ENCODE measurements at places on chromosomes 2 and 18.

- DNase-seq, result no peak
Measured at GRCh38 chr2:69524799-69525198, 87.6 kb upstream of the NFU1 start.

- no peak for DNase-seq
Measured at GRCh38 chr18:73270920-73271634, 403.3 kb upstream of the NETO1 start.

GRCh38 chr2:10497797-10498251, 49.7 kb upstream of the ODC1 start:
- DNase-seq, result peak; percentile 94

- no peak for DNase-seq
Measured at GRCh38 chr2:112143150-112143549, 5.0 kb downstream of the FBLN7 start.

DNA sequence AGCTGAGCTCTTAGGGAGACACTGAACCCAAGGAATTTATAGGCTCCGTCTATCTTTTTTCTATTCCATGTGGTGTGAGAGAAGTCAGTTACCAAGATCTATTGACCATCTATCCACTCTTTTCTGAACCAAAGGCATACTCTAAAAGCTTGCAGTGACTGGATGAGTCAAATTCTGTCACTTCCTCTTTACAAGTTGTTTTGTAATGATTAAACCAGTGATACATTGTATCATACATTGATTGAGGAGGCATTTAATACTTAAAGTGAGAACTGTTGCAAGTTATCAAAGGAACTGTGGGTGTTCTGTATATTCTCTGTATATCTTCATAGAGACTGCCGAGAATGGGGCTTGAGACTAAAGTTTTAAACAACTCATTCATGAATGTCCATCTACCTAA, 188.8 kb downstream of the CAMKMT start:
- DNase-seq, result no peak

DNA sequence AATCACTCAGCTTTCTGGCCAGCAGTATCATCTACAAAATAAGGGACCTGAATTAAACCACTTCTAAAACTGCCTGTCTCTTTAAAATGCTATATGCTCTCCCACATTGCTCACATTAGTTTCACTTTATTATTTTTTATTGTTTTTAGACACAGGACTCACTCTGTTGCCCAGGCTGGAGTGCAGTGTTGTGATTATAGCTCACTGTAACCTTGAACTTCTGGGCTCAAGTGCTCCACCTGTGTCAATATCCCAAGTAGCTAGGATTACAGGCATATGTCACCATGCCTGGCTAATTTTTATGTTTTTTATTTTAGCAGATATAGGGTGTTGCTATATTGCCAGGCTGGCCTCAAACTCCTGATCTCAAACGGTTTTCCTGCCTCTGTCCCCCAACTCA, 591.3 kb upstream of the ZNF804A start:
- DNase-seq, result no peak

GRCh38 chr2:201532686-201533304, 81.3 kb downstream of the STRADB start:
- peak; percentile 26 for DNase-seq

- DNase-seq, result peak; percentile 27
Measured at GRCh38 chr2:189412330-189412953, 28.8 kb upstream of the WDR75 start.

GRCh38 chr2:46387292-46387691, 90.1 kb downstream of the EPAS1 start:
- DNase-seq, result no peak

GRCh38 chr2:71494523-71495155, 41.3 kb downstream of the DYSF start:
- no peak for DNase-seq

- no peak for DNase-seq
Measured at GRCh38 chr2:20362701-20363435, 12.2 kb upstream of the PUM2 start.

GRCh38 chr2:225512876-225513540, 113.5 kb downstream of the NYAP2 start:
- DNase-seq, result peak; percentile 11

DNA sequence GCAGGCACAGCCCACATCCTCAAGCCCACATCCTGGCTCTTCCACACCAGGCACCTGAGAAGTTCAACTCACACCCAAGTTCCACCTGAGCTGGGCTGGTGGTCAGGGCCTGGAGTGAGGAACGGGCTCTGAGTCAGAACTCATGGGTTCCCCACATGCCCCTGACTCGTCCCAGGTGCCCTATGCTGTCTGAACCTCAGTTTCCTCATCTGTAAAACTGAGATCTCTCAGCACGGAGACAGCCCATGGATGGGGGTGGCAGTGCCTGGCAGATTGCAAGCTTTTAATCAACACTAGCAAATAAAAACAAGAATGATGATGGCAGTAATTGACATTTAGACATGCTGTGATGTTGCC, 307.8 kb downstream of the NDUFA10 start:
- DNase-seq, result no peak

- no peak for DNase-seq
Measured at GRCh38 chr2:53911434-53912189, 51.8 kb upstream of the GPR75 start.

DNA sequence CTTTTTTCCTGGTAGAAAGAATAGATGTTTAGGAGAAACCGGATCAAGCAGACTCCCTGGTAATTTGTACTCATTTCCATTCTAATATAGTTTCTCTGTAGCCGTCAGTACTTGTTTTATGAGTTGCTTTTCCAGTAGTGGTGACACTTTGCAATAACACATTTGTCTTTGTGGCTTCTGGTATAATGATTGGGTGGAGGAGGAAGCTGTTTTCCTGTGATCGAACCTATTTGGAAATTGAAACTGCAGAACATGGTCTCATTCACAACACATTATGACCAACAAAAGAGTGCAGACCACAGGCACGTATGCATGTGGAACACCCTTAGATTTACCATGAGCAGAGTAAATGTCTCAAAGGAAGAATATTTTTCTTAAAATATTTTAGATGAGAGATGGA, 7.6 kb upstream of the SERPINB12 start:
- no peak for DNase-seq

DNA sequence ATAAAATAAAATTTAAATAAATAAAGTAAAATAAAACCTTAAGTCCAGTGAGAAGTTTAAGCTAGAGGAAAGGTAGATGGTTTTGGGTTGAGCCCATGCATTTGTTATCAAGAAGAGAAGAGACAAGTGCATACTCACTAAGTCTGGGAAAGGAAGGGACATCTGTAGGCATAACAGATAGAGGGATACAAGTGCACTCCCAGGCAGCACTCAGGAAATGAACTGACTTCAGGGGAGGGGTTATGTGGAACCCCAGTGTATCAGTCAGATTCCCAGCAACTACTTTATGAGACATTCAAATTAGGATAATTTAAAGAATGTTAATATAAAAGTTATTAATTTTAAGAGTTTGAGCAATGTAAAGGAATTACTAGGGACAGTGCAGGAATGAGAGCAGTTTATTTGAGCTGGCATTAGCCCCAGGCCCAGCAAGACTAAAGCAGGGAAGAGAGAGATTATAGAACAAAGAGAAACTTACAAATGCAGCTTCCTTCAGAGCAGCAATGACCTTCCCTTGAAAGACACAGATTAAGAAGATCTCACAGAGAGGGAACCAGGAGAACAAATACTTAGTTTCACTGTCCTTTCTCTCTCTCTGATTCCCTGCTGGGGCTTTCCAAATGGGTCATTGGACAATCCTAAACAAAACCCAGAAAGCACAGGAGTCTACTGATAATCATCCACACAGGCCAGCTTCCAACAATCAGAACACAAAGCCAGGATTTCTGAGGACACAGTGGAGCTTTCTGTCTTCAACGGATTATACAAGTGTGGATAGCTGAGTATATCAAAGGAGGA, 109.7 kb downstream of the ERBB4 start:
- DNase-seq, result no peak

DNA sequence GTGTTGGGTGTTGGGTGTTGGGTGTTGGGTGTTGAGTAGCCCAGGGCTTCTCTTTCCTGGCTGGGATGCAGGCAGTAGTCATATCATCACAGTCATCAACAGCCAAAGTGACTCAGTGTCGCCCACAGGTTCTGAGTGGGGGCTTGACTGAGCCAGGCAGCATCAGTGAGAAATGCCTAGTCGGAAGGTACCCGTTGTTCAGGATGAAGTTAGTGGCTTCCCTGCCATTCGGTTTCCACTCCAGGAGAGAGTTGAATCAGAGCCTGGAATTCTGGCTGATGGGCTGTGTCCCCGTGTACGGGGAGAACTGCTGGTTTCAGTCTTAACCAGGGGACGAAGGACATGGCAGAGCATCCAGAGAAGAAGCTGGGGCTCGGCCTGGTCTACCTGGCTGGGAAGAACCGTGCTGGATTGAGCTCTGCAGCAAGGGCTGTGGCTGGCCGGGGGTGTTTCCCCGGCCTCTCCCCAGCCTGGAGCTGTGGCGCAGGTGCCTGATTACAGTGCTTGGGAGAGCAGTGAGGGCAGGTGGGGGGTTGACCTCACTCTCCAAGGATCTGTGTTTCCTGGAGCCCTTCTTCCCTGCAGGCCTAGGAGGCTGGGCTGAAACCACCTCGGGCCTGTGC, 49.4 kb downstream of the AGAP1 start:
- peak; percentile 26 for DNase-seq

DNA sequence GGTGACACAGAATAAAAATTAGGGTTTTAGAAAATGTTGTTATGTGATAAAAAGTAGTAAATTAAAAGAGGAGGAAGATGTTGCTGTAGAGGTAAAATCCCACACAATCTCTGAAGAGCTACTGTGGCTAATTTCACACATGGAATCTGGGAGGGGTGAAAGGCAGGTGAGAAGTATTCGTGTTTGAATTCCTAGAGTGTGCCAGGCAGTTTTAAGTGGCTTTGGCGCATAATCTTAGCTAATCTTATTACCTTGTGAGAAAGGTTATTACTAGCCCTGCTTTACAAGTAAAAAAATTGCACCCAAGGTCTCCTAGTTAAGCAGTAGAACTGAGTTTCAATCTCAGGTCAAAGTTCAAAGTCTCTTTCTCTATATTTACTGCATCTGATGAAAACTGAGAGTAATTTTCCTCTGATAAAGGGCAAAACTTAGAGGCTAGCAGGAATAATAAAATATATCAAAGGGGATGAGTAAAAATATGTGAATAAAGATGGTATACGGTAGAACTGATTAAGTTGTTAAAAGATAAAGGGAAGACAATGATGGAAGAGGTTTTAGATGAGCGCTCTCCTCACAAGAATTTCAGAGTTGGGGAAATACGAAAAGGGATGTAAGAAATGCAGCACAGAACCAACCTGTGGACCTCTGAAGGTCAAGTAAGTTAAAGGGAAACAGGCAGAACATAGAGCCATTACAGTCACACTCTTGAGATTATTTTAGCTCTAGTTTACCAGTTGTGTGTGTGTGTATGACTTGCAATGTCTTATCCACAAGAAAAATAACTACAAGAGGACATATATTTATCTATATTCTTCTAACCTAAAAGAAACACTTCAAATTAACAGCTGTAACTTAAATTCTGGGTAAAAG, 34.8 kb downstream of the GAREM1 start:
- DNase-seq, result no peak

GRCh38 chr2:85834466-85834865, 54.3 kb downstream of the ST3GAL5 start:
- no peak for DNase-seq

- no peak for DNase-seq
Measured at GRCh38 chr18:28455971-28456370, 279.0 kb upstream of the CDH2 start.

GRCh38 chr2:64767670-64768468, 114.2 kb upstream of the SERTAD2 start:
- DNase-seq, result peak; percentile 83

DNA sequence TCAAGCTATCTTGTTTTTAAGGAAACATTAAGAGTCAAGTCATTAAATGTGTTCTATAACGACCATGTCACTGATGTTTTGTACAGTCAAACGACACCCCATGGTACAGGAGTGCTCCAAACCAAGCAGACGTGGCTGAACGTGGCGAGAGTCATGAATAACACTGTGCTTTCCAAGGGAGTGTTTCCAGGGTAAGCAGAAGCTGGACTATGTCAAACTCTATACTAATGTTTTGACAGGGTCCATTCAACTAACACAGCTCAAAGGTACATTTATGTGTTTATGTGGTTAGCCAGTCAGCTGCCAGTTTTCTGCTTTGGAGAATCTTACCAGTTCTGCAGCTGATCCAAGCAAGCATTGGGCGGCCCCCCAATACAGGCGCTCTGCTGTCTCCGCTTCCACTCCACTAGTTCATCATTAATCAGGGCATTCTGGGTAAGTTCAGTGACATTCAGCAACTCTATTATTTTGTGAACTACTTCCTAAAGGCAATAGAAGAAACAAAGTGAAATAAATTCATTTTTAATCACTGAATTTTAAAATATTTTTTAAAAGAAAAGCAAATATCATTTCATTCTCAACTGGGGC, 16.4 kb downstream of the STAT1 start:
- DNase-seq, result no peak

GRCh38 chr18:25726298-25726697, 364.1 kb downstream of the SS18 start:
- DNase-seq, result no peak

DNA sequence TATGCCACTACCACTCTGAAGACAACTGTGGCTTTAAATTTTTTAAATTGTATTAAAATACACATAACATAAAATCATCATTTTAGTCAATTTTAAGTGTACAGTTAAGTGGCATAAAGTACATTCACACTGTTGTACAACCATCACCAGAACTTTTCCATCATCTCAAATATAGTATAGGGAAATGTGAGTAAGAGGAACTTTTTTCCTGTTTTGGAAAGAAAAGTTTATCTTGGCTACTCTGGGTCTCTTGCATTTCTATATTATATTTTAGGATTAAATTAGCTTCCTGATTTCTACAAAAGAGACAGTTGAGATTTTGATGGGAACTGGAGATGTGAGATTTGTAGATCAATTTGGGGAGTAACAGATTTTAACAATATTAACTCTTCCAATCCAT, 3.3 kb downstream of the TPGS2 start:
- no peak for DNase-seq
